ENCODE measurements at places on chromosomes 16 and 17.
A peak's percentile ranks its signal among the peaks of the same experiment; 100 is the strongest.

GRCh38 chr17:61532826-61533225 lies 58.2 kb downstream of the NACA2 start:
- DNase-seq: no peak

DNA sequence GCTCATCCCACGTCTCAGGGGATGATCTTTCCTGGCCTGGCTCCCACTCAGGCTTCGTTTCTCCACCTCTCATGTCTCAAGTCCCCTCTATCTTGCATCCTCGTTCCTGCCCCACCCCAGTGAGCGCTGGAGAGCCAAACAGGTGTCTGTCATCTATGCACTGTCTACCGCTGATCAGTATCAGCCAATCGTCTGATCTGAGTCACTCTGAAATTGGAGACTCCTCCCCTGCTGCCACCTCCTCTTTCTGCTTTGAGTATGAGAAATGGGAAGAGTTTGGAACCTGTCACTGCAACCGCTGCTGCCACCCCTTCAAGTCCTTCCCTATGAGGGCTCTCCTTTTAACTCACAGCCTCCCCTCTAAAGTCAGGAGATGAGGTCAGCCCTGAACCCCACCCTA lies 28.0 kb downstream of the FZD2 start:
- DNase-seq: no peak

DNA sequence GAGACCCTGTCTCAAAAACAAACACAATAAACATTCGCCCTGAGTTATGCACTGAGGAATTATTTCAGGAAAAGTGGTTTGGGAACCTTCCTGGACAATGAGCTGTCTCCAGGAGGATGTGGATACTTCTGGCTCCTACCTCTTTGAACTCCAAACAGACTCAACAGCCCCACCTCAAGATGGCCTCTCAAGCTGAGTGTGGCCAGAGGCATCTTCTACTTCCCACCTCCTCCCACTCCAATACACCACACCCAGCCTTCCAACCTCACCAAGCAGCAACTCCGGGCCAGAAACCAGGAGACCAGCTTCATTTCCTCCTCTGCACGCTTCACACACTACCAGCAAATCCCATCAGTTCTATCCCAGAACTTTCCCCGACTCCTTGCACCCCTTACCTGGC lies 11.6 kb downstream of the HBQ1 start:
- no peak for DNase-seq

DNA sequence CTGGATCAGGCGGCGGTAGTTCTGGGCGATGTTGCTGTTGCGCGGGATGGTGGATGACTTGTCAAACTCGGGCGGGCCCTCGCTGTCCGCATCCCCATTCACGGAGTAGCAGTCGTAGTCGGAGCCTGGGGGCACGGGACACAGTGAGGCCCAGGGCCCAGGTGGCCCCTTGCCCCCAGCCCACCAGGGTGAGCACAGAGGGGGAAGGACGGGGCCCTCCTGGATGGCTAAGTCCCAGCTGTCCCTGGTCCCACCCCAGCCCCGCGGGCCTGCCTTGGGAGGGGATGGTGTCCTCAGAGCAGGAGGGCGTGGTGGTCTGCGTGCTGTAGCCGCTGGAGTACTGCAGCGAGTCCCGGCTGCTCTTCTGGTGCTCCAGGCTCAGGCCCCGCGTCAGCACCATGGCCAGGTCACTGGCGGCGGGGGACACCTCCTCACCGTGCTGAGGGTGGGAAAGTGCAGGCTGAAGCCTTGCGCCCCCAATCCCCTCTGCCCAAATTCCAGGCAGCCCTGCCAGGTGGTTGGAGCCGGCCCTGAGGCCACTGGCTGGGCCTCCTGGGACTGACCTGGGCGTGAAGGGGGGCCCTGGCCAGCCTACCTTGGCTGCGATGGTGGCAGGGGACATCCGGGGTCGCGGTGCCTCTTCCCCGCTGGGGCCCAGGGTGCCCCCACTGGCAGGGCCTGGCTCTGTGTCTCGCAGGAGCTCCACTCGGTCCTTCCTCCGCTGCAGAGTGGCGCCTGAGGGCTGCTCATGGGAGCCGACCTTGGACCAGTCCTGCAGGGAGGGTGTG lies 18.2 kb downstream of the IL34 start:
- DNase-seq: no peak

- no peak for DNase-seq
Observed at GRCh38 chr17:51045621-51046020, 75.0 kb downstream of the SPAG9 start.

DNA sequence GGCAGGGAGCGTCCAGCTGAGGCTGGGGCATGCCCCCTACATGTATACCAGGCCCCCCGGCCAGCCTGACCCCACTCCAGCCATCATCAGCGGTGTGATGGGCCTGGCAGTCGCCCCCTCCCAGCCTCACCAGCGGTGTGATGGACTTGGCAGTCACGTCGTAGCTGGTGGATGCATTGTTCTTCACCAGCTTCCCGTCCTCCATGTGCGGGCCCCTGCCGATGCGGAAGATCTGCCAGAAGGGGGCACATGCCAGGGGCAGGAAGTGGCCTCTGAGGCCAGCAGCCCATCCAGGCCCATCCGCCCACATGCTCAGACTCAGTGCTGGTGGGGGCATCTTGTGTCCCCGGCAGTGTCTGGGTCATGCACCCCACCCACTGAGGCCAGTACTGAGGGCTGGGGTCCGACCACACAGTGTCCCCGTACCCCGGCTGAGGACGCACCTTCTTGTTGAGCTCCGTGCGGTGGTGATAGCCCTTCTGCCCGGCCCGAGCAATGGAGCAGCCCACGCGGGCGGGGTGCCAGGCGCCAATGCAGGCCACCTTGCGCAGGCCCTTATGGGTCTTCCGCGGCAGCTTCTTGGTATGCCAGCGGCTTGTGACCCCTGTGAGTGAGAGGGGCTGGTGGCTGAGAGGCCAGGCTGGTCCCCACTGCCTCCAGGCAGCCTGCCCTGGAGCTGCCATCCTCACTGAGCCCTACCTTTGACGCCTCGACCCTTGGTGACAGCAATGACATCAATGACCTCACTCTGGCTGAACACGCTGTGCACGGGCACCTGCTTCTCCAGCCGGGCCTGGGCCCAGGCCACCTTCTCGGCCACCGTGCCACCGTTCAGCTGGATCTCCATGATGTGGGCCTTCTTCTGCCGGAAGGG lies 3.7 kb upstream of the MSRB1 start:
- DNase-seq: no peak

DNA sequence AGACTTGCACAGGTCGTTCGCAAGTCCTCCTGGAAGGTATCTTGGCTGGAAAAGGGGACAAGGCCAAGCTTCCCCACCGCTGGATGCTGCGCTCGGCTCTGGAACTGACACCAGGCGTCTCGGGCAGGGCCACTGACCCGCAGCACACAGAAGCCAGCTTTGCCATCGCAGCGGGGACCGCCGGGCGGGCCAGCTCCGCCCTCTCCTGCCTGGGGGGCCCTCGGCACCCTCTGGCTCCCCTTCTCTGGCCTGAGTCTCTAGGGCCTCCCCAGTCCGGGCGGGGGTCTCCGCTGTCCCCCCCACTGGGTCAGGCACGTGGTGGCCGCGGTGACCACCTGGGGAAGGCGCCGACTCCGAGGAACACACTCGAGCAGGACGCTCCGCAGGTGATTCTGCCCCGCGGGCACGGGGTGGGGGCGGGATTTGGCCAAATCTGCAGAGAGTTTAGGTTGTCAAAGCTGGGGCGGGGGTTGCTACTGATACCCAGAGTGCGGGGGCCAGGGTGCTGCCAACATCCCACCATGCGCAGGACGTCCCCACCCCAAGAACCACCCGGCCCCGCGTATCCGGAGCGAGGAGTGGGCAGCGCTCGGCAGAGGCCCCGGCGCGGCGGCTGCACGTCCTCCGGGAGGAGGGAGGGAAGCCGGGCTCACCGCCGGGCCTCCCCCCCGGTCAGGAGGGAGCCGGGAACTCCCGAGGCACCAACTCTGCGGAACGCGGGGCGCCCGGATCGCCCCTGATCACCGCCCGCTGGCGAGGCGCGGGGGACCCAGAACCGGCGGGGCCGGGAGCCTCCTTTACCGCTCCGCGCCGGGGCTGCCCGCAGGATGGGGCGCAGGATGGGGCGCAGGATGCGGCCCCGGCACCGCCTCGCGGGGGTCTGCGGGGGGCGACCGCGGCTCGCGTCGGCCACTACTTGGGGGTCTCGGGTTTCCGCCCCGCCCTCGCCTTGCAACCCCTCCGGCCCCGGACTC lies 744 bp upstream of the METRNL start:
- DNase-seq: peak; percentile 21

GRCh38 chr16:50213939-50214519 lies 52.3 kb upstream of the ADCY7 start:
- no peak for DNase-seq

- no peak for DNase-seq
Observed at GRCh38 chr17:80328634-80329380, 68.2 kb downstream of the RNF213 start.

DNA sequence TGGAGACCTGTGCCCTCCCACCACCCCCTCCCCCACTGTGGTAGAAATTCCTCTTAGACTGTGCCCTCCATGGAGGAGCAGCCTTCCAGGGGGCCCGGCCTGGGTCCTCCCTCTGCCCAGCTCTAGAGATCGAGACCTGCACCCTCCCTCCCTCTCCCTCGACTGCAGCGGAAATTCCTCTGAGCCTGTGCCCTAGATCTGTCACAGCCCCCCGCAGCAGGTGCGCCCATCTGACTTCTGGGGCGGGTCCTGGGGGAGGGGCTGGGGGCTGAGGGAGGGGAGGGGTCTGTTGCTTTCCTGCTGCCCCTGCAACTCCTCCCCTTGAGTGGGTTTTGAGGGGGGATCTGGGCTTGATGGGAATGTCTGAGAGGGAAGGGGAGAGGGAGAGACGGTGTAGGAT lies 177.8 kb upstream of the GSE1 start:
- no peak for DNase-seq

- DNase-seq: no peak
Observed at GRCh38 chr16:61968242-61969076, 67.8 kb downstream of the CDH8 start.

- DNase-seq: no peak
Observed at GRCh38 chr17:32588982-32589381, 102.2 kb downstream of the CDK5R1 start.

DNA sequence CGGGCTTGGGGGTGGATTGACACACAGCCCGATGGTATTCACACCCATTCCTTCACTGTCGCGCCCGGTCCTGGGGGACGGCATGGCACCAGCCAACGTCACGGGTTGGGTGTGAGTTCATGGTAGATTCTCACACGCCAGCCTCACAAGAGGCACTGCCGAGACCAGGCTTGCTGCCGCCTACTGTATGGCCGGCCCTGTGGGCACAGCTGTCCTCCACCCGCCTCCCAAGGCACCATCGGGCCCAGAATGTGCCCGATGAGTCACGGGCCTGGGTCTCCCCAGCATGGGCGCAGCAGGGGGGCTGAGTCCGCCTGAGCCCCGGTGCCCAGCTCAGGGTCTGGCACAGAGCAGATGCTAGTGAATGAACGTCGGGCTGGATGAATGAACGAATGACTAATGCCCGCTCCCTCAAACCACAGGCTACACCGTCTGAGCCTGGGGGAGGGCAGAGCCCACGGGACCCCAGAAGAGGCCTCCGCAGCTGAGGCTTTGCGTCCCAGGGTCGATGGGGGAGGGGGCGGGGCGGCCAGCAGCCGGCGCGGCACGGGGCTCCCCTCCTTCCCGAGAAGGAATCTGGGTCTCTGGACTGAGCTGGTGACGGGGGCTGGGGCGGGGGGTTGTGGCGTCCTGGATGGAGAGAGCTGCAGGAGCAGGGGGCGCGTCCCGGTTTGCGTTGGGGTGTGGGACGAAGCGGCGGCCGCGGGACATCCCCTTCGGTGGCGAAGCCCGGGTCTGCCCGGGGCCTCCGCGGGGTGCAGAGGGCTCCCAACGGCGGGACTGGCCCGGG lies 829 bp downstream of the PITPNM3 start:
- no peak for DNase-seq

GRCh38 chr16:1787322-1788094 lies 4.7 kb downstream of the NUBP2 start:
- no peak for DNase-seq

DNA sequence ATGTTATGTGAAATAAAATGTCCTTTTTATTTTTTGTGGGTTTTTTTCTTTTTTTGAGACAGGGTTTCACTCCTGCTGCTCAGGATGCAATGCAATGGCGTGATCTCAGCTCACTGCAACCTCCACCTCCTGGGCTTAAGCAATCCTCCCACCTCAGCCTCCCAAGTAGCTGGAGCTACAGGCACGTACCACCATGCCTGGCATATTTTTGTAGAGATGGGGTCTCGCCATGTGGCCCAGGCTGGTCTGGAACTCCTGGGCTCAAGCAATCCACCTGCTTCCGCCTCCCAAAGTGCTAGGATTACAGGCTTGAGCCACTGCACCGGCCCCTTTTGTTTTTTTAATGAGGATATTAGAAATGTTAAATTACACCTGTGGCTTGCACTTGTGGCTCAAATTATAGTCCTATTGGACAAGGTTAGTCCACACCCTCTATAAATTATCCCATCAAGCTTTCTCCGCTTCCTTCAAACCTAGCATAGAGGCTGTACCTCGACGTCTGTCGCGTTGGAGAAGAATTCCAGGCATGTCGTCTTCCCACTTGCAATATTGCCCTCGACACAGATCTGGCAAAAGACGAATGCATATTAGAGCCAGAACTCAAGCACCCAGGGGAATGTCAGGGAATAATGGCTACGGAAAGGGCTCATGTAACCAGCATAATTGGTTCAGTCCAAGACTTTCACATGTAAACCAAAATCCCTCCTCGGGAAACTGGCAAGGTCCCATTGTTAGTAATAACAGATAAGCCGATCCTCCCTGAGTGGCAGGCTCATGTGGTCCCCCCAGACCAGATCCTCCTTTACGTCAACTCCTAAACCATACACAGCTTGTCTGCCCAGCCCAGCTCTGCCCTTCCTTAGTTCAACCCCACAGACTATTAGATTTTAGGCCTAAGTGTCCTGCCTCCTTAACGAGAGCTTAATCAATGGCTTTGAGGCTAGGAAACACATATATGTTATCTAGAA lies 8.2 kb downstream of the TK2 start:
- no peak for DNase-seq

GRCh38 chr16:30527635-30528178 lies 1.3 kb upstream of the ZNF768 start:
- DNase-seq: no peak

DNA sequence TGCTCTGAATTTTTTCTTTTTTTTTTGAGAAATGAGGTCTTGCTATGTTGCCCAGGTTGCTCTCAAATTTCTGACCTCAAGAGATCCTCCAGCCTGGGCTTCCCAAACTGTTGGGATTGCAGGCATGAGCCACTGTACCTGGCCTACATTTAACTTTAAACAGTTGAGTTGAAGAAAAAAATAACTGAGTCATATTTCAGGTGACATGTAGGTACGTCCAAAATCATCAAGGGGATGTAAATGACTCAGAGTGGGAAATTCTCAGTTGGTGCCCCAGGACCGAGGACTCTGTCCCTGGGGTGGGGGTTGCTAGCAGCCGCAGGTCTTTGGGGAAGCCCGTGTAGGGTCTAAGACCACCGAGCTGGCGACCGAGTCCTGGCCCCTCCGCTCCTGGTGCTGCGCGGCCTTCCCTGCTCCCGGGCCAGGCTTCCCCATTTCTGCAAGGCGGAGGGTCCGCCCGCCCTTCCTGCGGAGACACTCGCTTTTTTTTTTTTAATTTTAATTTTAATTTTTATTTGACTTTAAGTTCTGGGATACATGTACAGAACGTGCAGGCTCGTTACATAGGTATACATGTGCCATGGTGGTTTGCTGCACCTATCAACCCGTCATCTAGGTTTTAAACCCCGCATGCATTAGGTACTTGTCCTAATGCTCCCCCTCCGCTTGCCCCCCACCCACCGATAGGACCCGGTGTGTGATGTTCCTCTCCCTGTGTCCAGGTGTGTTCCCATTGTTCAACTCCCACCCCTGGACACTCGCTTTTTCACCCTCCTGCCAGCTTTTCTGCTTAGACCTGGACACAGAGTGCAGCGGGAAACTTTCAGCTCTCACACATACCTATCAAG lies 12.7 kb upstream of the N4BP1 start:
- no peak for DNase-seq
